ENCODE measurements at places on chromosomes 7 and 10.

DNA sequence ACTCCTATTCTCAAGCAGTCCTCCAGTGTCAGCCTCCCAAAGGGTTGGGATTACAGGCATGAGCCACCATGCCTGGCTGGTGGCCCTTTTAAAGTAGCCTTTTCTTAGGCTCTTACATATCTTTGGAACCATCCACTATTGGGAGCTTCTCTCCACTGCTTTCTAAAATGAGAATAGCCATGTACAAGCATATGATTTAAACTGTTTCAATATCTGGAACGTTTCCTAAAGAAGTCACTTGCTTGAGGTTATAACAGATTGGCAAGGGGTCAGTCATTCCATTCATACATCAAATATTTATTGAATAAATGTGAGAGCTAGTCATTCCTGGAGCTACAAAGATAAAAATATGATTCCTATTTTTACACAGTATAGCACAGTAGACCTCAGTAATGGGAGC is 97.4 kb upstream of the LRGUK start:
- DNase-seq: no peak

DNA sequence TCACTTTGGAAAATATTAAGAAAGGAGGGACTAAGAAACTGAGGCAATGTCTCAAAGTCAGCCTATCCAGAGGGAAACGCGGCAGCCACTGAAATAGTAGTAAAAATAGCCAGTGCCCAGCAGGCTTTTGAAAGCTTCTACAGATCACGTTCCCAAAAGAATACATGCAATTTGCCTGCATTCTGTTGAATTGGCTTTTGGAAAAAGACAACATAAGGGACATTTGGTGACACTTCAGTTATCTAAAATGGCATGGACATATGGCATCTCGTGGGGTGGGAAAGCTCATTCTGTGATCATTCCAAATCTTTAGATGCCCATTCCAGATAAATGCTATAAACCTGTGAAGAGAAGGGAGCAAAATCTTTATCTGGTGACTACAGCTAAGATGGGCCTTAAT is 82.8 kb upstream of the PDE1C start:
- no peak for DNase-seq

DNA sequence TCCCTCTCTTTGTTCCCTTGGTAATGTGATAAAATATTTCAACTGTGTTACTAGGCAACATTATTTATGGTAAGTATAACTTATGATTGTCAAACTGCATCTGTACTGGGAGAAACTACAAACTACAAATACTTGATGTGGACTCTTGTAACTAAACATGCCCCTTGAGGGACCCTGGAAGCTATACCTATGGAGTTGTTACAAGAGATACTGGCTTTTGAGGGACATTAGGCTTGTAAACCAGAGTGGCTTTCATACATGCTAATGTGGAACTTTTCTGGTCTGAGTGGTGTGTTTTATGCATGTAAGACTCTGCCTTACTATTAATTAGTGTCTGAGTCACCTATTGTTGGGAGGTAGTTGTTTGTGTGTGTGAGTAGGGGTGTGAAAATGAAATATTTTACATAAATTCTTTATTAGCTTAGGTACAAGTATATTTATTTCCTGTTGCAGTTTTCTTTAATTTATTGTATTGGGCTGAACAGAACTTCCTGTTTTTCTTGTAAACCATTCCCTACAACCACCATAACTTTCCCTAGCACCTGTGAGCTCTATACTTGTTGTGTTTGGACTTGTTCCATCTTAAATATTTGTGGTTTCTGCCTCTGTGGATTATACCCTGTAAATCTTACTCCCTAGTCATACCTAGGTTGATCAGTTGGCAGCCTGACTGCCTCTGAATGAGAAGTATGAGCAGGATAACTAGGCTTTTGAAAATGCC is 49.8 kb downstream of the STK31 start:
- DNase-seq: peak; percentile 66

GRCh38 chr7:131511774-131512535 is 44.5 kb downstream of the PODXL start:
- DNase-seq: no peak

GRCh38 chr7:159213253-159213652 is 68.6 kb upstream of the VIPR2 start:
- DNase-seq: no peak

- no peak for DNase-seq
Observed at GRCh38 chr7:12358694-12359093, 45.0 kb downstream of the VWDE start.

DNA sequence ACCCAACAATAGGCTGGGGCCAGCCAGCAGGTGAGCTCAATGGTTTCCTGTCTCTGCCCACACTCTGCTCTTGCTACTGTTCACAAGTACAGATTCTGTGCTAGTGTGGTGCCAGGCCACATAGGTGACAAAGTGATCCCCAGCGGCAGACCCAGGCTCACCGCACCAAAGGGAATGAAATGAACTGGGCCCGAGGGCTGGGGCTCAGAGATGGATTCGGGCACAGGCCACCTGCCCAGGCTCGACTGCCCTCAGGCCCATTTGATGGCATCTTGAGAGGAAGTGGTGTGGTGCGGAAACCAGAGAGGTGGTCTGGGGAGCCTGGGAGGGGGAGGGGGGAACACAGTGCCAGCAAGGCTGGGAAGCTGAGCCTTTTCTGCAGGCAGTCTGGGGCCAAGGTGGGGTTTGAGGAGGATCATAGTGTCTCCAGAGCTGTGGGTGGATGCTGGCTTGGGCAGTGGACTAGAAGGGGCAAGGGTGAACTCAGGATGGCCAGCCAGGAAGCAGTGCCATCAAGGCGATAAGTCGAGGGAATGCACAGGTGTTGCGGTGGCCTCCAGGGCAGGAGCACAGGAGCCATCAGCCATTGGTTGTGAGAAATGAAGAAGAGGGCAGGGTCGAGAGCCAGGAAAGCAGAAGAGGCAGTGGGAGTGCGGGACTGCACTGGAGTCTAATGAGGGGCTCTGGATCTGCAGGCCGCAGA is 85.2 kb downstream of the ARHGAP22 start:
- DNase-seq: no peak

DNA sequence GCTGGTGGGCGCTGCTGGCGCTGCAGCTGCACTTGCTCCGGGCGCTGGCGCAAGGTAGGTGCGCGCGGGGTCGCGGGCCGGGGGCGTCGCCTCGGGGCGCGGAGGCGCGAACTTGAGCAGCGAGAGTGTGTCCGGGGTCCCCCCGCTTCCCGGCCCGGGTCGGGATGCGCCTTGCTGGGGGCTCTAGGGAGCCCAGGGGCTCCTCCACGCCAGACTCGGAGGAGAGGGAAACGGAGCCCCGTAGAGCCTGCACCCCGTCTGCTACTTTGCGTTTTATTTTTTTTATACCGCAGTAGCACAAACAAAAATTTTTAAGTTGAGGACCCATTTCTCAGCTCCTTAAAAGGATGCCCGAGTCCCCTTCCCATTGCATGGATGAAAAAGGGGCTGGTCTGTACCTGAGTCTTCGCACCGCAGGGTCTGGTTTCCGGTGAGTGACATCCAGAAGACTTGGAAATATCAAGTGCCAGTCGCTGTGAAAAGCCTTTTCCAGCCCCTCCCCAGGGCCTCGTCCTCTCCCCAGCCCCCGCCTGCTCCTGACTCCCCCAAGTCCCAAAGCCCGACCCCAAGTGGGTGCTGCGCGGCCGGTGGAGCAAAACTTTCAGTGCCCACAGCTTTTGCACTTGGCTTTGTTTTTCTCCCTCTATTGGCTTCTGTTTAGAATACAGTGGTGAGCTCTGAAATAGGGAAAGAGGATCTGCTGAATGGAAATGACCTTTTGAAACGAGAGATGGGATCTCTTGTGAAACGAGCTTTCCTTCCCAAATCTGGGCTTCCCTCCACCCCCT is 973 bp downstream of the SDK1 start:
- peak; percentile 32 for DNase-seq

All from Panc1 (cell line).